Activated CD8-positive, alpha-beta memory T cell treated with anti-CD3 and anti-CD28 coated beads for 4 hours (primary cell): ENCODE measurements at places on chromosomes 13 and 19.

DNA sequence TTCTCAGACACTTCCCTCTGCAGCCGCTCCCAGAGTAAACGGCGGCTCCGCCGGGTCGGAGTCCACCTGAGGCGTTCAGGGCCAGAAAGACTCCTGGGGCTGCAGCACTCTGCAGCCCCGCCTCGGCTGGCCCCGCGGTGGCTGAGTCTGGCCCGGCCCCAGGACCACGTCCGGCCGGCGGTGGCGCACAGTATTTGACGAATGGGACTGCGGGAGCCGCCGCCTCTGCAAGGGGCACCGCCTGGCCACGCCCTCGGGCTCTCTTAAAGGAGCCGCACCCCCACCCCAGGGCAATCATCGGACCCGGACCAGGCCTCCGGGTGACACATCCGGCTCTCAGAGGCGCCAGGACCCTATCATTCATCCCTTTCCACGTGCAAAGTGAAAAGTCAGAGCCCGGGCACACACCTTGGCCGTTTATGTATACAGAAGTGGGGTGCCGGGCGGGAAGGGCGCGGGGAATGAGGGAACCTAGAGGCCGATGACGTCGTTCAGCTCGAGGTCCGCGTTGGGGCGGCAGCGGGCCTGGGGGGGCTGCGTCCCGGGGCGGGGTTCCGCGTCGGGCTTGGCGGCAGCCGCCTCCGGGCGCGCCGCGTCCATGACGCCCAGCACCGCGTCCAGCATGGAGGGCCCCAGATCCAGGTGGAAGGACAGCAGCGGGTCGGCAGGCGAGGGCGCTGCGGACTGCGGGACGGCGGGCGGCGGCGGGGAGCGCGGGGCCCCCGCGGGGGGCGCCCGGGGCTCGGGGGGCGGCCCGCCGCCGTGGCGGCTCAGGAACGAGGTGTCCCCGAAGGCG lies 1.2 kb upstream of the LENG9 start:
- no peak for DNase-seq

DNA sequence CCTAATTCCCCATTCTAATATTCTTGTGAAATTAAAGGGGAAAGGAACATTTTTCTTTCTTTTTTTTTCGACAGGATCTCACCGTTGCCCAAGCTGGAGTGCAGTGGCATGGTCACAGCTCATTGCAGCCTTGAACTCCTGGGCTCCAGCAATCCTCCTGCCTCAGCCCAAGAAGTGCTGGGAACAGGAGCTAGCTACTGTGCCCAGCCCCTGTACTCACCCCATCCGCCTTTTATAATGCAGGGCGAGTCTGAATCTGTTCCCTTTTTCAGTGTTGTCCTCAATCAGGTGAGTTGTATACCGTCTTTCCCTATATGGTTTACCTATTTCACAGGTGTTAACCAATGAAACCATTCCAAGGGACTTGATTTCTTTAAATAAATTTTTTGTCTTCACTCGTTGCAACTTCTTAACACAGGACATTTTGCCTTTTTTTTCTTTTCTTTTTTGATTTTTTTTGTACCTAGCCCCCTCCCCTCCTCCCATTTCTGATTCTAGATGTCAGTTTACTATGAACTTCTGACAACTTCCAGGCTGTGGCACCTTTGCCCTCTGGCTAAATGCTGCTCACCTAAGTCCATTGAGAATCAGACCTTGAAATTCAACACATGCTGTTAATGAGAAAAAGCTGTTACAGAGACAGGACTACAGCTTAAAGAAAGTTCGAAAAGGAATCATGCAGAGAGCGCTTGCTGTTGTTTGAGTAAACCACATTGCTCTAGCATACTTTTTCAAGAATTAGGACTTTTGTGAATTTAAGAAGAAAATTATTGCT lies 562.1 kb upstream of the KLF12 start:
- DNase-seq = no peak

- no peak for DNase-seq
Measured at GRCh38 chr13:51976423-51976822, 34.8 kb downstream of the ATP7B start.

GRCh38 chr13:113567681-113568080 lies 16.9 kb upstream of the TFDP1 start:
- DNase-seq = no peak

- no peak for DNase-seq
Measured at GRCh38 chr13:112102243-112102642, 35.3 kb downstream of the SOX1 start.

- DNase-seq = no peak
Measured at GRCh38 chr13:111652676-111653075, 332.2 kb downstream of the TEX29 start.

- DNase-seq = no peak
Measured at GRCh38 chr19:9786342-9786741, 17.8 kb upstream of the ZNF846 start.

DNA sequence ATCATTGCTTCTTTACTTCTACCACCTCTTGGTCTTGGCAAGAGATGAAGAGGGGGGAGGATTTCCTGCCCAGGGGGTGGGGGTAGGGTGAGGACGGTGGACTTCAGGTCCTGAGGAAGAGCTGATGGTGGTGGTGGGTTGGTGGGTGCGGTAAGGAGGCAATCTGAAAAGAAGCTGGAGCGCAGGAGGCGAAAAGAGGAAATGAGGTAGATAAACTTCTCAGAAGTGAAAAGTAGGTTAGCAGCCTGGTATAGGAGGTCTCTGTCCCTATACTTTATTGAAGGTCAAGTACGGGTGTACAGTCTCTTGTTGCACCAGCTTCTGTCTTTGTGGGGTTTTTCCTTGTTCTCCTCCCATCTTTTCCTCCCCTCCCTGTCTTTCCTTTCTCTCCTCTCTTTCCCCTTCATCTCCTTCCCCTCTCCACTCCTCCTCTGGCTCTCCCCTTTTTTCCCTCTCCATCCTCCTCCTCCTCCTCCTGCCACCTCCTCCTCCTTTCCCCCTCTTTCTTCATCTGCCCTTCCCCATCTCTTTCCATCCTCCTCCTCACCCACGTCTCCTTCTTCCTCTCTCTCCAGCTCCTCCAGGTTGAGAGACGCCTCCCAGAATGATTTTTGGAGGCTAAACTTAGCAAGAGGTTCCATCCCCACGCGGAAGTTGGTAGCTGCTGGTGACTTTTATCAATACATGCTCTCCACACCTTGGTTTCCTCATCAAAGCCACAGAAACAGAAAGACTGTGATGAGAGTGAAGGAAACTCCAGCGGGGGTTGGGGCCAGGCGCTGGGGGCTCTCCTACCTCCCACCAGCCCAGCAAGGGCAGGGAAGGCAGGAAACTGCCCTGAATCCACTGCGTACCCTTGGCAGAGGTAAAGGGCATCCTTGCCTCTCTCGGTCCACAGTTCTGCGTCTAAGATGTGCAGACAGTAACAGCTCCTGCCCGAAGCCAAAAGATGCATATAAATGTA lies 15.3 kb downstream of the TNFSF14 start:
- no peak for DNase-seq

DNA sequence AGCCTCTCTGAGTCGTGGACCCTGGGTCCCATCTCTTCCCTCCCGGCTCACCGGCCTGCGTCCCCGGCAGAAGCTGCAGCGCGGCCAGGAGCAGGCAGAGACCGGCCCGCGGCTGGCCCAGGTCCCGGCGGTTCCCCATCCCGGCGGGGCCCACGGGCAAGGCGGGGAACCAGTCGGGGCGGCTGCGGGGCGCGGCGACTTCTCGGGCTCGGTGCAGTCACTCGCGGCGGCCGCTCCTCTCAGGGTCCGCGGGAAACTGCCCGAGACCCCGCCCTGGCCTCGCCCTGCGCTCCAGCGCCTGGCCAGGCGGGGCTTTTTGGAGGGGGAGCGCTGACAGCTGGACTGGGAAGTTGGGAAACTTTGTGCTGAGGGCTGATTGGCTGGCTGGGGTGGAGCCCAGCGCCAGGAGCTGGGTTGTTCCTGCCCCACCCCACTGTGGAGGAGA lies at the start of gene COL5A3:
TSS of gene COL5A3 (minus strand) at position 258 of the 445 bp plus-strand sequence. CDS start at position 139, 119 bp downstream.
- DNase-seq = no peak

DNA sequence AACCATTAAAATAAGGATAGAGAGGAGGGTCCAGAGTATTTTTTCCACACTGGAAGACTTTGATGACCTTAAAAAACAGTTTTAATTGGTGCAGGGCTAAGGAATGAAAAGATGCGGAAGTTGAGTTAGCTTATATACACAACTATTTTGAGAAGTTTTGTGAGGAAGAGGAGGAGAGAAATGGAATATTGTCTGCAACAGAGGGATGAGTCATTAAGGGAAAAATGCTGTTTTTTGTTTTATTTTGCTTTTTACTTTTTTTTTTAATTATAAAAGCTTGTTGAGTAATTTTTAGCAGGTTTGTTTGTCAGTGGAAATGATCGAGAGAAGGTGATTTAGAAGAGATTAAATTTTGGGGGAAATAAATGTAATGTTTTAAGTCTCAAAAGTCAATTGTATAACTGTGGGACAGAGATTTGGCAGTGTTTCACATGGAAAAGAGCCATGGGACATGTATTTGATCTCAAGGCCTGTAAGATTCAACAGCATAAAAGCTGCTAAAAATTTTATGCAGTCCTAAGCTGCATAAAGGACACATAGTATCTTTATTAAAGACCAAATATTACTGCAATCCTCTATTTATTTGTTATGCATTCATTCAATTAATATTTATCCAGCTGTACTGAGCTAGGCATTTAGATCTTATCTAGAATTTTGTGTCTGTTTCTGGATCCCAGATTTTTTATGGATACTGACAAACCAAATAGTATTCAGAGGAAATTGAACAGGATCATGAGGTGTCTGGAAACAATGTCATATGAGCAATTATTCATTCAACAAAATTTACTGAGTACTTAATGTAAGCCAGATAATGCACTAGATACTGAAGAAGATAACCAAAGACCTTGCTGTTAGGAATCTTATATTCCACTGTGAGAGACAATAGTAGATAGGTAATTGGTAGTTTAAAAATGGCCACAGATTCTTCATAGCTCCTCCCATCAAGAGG lies 72.7 kb downstream of the DNAJC15 start:
- no peak for DNase-seq

DNA sequence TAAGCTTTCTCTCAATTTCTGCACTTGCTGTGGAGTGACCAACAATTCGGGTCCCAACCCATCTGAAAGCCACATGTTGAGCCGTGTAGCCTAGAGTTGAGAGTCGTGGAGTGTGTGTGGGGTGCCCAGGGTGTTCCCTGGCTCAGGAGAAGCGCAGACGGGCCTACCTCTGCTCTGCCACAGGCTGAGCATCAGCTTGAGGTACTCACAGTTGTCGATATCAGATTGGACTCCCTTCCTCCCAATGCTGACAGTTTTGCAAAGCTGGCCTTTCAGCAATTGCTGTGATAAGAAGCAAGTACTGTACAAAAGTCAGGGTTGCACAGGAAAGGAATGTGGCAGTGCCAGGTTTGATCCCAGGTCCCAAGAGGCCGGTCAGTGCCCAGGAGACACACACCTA lies 133.4 kb upstream of the SPACA7 start:
- no peak for DNase-seq

DNA sequence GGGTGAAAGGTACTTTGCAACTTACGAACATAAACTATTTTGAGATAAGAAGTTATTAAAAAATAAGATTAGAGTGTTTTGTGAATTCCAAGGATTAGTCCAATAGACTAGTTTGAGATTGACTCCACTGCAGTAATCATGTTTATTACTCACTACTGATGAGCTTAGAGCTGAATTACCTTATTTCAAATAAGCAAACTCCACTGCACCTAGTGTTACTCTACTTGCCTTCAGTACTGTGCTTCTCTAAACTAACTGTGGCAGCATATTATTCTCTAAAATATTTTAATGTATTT lies 111.7 kb downstream of the MIPEP start:
- DNase-seq = no peak

GRCh38 chr13:43303033-43303729 lies 279.8 kb downstream of the DNAJC15 start:
- no peak for DNase-seq

GRCh38 chr13:97339988-97340749 lies 93.8 kb upstream of the RAP2A start:
- DNase-seq = no peak

- DNase-seq = no peak
Measured at GRCh38 chr19:31955061-31955460, 390.3 kb upstream of the ZNF507 start.

DNA sequence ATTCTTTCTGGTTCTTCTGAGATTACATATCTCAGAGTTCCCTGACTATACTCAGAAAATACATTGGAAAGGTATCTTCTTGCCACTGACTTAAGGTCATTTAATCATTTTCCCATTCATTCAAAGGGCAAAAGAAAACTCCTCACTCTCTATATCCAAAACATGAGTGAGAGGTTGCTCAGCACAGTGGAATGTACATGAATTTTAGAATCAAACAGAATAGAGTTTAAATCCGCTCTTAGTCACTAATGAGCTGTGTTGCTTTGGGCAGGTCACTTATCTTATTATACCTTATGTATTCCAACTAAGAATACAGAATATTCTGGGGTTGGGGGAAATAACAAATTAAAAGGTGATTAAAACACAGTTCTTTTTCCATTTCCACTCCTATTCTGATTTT lies 452.6 kb upstream of the KLF12 start:
- no peak for DNase-seq
